Skin of body (tissue), 3 donors: ENCODE measurements at places on chromosomes 2 and 18.

- DNase-seq, result no peak
Observed at GRCh38 chr18:41751652-41752051, 203.4 kb upstream of the PIK3C3 start.

- no peak for DNase-seq
Observed at GRCh38 chr2:78876316-78876688, 149.2 kb upstream of the REG3G start.

- no peak for DNase-seq
Observed at GRCh38 chr2:169839954-169840746, 12.9 kb downstream of the UBR3 start.

DNA sequence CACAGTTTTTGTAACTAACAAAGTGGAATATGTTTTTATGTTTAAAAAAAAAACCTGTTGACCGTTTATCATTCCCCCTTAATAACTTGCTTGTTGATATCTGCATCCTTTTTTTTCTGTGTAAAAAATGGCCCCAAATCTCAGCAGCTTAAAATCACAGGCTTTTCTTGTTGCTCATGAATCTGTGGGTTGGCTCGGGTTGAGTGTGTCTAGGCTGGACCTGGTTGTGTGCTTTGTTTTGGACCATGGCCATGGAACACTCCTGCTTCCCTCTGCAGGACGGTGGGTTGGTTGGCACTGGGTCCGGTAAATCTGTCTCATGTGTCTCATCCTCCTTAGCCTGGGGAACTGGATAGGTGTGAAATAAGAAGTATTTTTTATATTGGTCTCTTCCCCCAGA, 139.0 kb upstream of the LINC00305 start:
- no peak for DNase-seq

GRCh38 chr2:174527959-174528358, 41.1 kb upstream of the GPR155 start:
- no peak for DNase-seq
